Esophagus mucosa (tissue), 1 donor: ENCODE measurements at places on chromosomes 6 and 20.

- peak; percentile 33 for ATAC-seq
Observed at GRCh38 chr20:8305449-8305978, 173.4 kb downstream of the PLCB1 start.

- ATAC-seq: no peak
Observed at GRCh38 chr20:20959031-20959755, 147.0 kb downstream of the LINC00237 start.

- ATAC-seq: no peak
Observed at GRCh38 chr6:169807229-169807628, 55.8 kb downstream of the ERMARD start.

GRCh38 chr6:88532241-88532860, 366.2 kb upstream of the CNR1 start:
- ATAC-seq: no peak

- ATAC-seq: no peak
Observed at GRCh38 chr20:35453647-35454046, 1.8 kb upstream of the CEP250 start.

DNA sequence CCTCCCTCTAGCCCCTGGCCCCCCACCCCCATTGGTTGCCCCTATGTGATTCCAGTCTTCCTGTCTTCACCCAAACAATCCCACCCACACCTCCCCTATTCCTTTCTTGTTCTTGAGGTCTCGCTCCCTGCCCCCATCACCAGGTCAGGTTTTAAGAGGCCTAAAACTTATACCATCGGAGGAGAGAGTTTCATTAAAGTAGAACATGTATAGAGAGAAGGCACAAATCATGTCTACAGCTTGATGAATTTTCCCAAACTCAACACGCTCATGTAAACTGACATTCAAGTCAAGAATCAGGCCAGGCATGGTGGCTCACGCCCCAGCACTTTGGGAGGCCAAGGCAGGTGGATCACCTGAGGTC, 44.5 kb downstream of the TGM2 start:
- no peak for ATAC-seq

DNA sequence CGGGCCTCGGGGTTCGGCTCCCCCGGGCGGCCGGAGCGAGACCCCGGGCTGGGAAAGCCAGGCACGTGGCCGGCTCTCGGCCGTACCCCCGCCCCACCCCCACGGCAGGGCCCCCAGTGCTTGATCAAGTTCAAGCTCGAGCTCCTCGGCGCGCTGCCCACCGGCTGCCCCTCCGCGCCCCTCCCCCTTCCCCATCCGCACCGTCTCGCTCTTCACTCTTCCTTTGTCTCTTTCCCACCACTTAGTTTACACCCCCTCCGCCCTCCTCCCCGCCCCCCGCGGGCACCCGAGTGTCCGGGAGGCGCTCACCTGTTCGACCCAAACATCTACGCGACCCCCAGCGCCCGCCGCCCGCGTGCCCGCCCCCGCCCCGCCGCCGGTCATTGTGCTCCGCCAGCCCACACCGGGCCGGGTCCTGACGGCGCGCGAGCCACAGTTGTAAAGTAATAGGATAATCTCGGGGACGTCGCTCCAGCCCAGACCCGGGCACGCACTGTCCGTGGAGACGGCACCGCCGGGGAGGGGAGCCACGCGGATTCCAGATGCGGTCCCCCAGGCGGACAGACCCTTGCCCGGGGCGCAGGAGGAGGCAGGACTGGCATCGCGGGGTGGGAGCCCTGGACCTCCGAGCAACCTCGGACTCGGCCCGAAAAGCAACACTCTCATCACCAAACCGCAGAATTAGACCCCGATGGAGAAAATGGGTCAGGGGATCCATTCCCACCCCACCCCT, 100.7 kb downstream of the NOL4L start:
- peak; percentile 36 for ATAC-seq
